ENCODE measurements at places on chromosomes 1 and 21. TPM values are rescaled to one million over a fixed set of nuclear protein-coding genes. Genes with fewer than 3 reads are reported as not detected.
A peak's percentile ranks its signal among the peaks of the same experiment; 100 is the strongest.

The OPRD1 gene
- total RNA-seq, result 1.1 TPM

The RCC1 gene
- 38.8 TPM for total RNA-seq

The AGT gene
- 125 TPM for total RNA-seq

The S100A13 gene
- total RNA-seq, result 102 TPM

The CLDN17 gene
- total RNA-seq, result not detected

The NPHS2 gene
- total RNA-seq, result 0.31 TPM

The NBPF26 gene
- total RNA-seq, result 39.4 TPM

The SH2D2A gene
- 2.2 TPM for total RNA-seq

The TRNP1 gene
- 39.2 TPM for total RNA-seq

The PIK3CD gene
- 1.7 TPM for total RNA-seq

DNA sequence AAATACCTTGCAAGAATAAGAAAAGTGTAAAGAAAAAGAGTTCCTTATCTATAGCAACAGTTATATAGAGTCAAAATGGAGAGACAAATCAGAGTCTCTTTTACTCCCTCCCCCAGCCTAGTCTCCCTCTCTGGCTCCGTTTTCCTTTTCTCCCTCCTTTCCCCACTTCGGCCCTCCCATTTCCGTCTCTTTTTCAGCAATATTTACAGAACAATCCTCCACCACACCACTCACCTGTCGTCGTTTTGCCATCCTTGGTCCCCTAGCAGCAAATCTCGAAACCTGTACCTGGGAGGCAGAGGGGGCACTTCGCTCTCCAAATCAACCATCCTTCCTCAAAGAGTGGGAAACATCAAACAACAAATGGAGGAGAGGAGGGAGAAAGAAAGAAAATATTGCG is 259 bp downstream of the KCNT2 start:
- H3K27ac ChIP-seq, result peak overlapping the region; percentile 80
- peaks cover 16% of the 10 kb centered on the region for H3K4me1 ChIP-seq
- no peak for DNase-seq
- peaks cover 4% of the 10 kb centered on the region for H3K27me3 ChIP-seq

- H3K4me1 ChIP-seq, result peaks cover 7% of the 10 kb centered on the region
- no peak for DNase-seq
- no peaks in the 10 kb centered on the region for H3K27me3 ChIP-seq
- H3K4me3 ChIP-seq, result no peak overlapping the region
- H3K36me3 ChIP-seq, result no peaks in the 10 kb centered on the region
Measured at GRCh38 chr1:85454214-85454613, 10.7 kb downstream of the DDAH1 start.

DNA sequence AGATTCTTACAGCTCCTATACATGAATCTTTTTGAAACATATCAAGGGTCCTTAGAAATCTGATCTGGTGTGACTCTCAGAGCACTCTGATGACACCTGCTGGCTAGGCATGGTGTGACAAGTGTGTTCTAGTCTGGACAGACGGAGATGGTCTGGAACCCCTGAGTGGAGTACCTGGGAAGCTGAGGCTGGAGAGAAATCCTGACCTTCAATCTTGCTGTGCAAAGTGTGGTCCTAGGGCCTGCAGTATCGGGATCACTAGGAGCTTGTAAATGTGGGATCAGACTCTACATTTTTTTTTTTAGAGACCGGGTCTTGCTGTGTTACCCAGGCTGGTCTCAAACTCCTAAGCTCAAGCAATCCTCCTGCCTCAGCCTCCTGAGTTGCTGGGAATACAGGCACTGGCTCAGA is 78.6 kb upstream of the SOD1 start:
- H3K27me3 ChIP-seq, result peaks cover 5% of the 10 kb centered on the region
- DNase-seq, result peak; percentile 72
- no peaks in the 10 kb centered on the region for H3K36me3 ChIP-seq
- H3K27ac ChIP-seq, result no peak overlapping the region
- H3K4me3 ChIP-seq, result no peak overlapping the region

- DNase-seq, result no peak
- H3K27ac ChIP-seq, result no peak overlapping the region
- no peaks in the 10 kb centered on the region for H3K27me3 ChIP-seq
- H3K4me1 ChIP-seq, result peaks cover 7% of the 10 kb centered on the region
Measured at GRCh38 chr1:31127266-31127665, 61.7 kb upstream of the PUM1 start.

- DNase-seq, result no peak
- H3K27me3 ChIP-seq, result peaks cover 13% of the 10 kb centered on the region
- no peaks in the 10 kb centered on the region for H3K36me3 ChIP-seq
- H3K4me3 ChIP-seq, result no peak overlapping the region
- H3K27ac ChIP-seq, result no peak overlapping the region
- peaks cover 4% of the 10 kb centered on the region for H3K4me1 ChIP-seq
Measured at GRCh38 chr1:57637155-57637554, 213.3 kb upstream of the DAB1 start.

DNA sequence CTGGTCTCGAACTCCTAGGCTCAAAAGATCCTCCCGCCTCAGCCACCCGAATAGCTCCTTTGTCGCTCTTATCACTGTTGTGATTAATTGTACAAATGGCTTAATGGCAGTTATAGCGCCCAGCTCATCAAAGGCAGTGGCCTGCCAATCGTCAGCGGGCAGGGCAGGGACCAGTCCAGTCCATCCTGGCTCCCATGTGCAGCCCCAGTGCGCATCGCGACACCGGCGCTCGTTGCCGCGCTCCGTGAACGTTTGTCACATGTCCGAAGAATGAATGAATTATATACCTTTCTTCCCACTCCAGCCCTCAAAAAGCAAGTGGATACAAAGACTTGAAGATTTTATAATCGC is 18.4 kb downstream of the MTX1 start:
- H3K27ac ChIP-seq, result peak overlapping the region; percentile 96
- H3K27me3 ChIP-seq, result no peaks in the 10 kb centered on the region
- H3K4me3 ChIP-seq, result peak overlapping the region; percentile 94
- H3K36me3 ChIP-seq, result no peaks in the 10 kb centered on the region
- peaks cover 24% of the 10 kb centered on the region for H3K4me1 ChIP-seq

DNA sequence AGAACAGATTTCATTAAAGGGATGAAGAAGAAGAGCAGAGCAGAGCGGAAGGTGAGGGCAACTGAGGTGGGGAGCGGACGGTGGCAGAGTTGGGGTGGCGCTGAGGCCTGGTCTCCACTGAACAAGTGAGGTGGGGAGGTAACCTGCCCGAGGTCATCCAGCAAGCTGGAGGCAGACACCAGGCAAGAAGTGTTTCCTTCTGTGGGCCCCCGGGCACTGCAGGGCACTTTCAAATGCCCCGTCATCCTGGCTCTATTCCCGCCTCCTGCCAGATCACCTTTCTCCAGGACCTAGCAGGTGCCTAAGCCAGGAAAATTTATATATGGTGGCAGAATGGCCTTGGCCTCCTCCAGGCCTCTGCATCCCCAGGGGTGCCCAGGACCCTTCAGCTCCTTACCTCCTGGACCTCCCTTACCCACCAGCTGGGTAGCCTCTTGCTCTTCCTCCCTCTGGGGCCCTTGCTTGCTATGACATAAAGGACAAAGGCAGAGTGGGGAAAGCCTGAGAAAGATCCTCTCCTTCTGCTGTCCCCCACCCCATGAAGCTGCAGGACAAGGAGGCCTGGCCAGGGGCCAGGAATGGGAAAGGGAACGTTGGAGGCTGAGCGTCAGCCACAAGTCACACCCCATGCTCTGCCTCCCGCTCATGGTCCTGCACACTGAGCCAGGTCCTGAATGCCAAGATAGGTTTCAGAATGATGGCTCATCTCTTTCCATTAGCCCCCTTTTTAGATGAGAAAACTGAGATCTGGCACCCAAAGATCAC is 29.0 kb downstream of the VWA5B1 start:
- DNase-seq, result no peak
- no peaks in the 10 kb centered on the region for H3K36me3 ChIP-seq
- no peak overlapping the region for H3K4me3 ChIP-seq

GRCh38 chr1:182794676-182795201 is 5.2 kb downstream of the NPL start:
- peaks cover 5% of the 10 kb centered on the region for H3K4me1 ChIP-seq
- no peak overlapping the region for H3K27ac ChIP-seq
- peaks cover 19% of the 10 kb centered on the region for H3K27me3 ChIP-seq
- no peaks in the 10 kb centered on the region for H3K36me3 ChIP-seq
- H3K4me3 ChIP-seq, result no peak overlapping the region
- DNase-seq, result no peak

DNA sequence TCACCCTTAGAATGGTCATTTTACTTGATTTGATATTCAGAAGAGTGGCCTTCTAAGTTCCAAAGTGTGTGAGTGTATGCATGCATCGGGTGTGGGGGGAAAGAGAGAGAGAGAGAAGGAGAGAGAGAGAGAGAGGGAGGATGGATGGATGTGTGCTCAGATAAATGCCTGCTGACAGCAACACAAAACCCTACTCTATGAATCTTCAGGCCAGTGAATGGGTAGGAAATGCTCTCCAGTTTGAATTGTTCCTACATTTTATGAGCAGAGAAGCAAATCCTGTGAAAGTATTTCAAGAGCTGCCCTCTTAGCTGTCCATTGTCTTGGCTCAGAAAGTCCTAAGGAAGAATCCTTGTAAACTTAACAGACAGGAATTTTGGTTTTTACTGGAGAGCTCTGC is 7.4 kb downstream of the JAM2 start:
- H3K36me3 ChIP-seq, result no peaks in the 10 kb centered on the region
- no peak overlapping the region for H3K27ac ChIP-seq
- DNase-seq, result no peak
- no peak overlapping the region for H3K4me3 ChIP-seq
- peaks cover 15% of the 10 kb centered on the region for H3K27me3 ChIP-seq
- no peaks in the 10 kb centered on the region for H3K4me1 ChIP-seq

DNA sequence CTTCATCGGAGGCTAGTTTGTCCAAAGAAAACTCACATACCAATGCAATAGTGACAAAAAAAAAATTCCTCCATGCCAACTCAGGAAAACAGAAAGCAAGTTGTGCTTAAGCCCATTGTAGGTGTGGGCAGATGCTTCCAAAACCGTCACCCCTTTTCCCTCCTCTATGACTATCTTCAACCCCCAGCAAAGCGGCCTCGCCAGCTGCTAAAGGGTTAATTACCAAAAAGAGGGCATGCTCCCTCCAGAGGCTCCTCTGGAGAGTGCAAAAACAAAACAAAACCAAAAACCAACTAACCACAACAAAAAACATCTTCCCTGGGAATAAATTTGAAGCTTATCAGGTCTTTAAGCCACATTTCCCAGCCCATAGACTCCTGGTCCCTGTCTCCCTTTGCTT is 1.2 kb downstream of the LMOD1 start:
- H3K36me3 ChIP-seq, result no peaks in the 10 kb centered on the region
- DNase-seq, result no peak

- DNase-seq, result no peak
- H3K36me3 ChIP-seq, result peaks cover 30% of the 10 kb centered on the region
- no peak overlapping the region for H3K27ac ChIP-seq
- no peaks in the 10 kb centered on the region for H3K4me1 ChIP-seq
- H3K4me3 ChIP-seq, result no peak overlapping the region
Measured at GRCh38 chr1:212782422-212783154, 9.0 kb downstream of the NSL1 start.

GRCh38 chr1:23209770-23210169 is 7.5 kb downstream of the HTR1D start:
- no peak for DNase-seq
- H3K36me3 ChIP-seq, result no peaks in the 10 kb centered on the region
- H3K4me3 ChIP-seq, result no peak overlapping the region

DNA sequence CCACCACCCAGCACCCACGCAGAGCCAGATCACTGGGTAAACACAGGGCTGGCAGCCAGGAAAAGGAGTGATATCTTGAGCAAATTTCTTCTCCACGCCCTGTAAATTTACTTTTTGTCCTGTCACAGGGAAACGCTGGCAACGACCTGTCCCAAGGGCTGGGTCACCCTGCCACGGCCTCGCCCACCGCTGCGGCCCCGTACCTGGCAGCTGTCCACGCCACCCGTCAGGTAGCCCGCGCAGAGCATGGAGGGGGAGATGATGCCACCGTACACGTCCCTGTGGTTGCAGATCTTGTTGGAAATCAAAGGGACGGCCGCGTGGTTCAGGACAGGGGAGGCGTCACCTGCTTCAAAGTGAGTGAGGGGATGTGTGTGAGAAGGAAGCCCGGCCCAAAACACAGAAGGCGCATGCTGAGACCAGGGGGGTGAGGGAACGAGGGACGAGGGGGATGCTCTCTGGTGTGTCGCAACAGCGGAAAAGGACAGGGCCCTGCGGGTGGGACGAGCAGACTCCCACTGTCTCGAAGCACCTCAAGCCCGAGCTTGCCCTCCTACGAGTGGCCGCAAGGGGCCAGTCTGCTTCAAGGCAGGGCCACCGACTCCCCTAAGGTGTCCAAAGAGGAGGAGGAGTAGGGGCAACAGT is 10.1 kb upstream of the TFF1 start:
- peaks cover 5% of the 10 kb centered on the region for H3K27me3 ChIP-seq
- no peak overlapping the region for H3K27ac ChIP-seq
- no peaks in the 10 kb centered on the region for H3K36me3 ChIP-seq
- no peak overlapping the region for H3K4me3 ChIP-seq
- DNase-seq, result no peak
- H3K4me1 ChIP-seq, result no peaks in the 10 kb centered on the region

DNA sequence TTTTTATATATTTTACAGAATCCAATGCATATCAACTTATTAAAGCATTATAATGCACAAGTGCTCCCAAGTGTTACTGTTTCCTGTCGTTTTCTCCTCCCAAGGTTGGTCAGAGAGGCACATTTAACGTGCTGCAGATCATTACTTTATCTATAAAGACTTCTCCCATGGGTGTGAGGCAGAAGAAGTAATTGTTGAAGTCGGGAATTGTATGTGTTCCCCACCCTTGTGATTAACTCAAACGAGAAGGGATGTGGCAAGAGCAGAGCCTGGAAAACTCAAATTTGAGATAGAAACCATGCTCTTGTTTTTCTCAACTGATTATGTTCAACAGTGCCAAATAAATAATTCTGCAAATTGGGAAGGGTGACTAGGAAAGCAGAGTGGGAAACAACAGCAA is 412.5 kb upstream of the ADAMTS5 start:
- H3K36me3 ChIP-seq, result no peaks in the 10 kb centered on the region
- H3K4me3 ChIP-seq, result no peak overlapping the region
- H3K27ac ChIP-seq, result no peak overlapping the region
- H3K27me3 ChIP-seq, result no peaks in the 10 kb centered on the region
- no peaks in the 10 kb centered on the region for H3K4me1 ChIP-seq

DNA sequence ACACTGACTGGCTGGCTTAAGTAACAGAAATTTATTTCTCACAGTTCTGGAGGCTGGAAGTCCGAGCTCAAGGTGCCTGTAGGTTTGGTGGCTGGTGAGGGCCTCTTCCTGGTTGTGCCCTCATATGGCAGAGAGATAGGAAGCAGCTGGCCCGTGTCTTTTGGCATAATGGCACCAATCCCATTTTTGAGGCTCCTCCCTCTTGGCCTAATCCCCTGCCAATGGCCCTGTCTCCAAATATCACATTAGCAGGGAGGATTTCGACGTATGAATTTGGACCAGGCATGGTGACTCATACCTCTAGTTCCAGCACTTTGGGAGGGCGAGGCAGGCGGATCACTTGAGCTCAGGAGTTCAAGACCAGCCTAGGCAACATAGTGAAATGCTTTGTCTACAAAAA is 37.4 kb downstream of the AGPAT3 start:
- H3K27ac ChIP-seq, result no peak overlapping the region
- peaks cover 43% of the 10 kb centered on the region for H3K36me3 ChIP-seq
- H3K4me1 ChIP-seq, result peaks cover 41% of the 10 kb centered on the region
- no peak overlapping the region for H3K4me3 ChIP-seq

All from type B pancreatic cell (in vitro differentiated cells).